ENCODE measurements at places on chromosomes 2 and 18.
A peak's percentile ranks its signal among the peaks of the same experiment; 100 is the strongest.

DNA sequence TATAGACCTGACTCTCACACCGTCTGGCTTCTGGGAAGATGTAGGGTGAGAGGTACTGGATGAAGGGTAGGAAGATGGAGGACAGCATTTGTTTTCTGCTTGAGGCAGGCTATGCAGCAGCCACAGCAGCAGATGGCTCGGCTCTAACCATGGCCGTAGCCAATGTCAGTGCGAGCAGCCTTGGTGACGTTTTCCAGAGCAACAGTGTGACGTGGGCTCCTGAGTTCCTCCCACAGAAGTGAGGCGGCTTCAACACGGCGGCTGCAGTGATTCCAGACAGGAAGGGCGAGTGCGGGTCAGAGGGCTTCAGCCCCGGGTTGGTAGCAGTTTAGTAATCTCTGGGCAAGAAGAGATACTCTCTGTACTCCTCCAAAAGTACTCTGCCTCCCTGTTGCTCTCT is 133.0 kb upstream of the MYT1L start:
- no peak for DNase-seq

GRCh38 chr2:23350041-23350791 is 34.8 kb upstream of the KLHL29 start:
- no peak for DNase-seq

- DNase-seq: no peak
Observed at GRCh38 chr2:26080356-26080755, 46.5 kb downstream of the RAB10 start.

GRCh38 chr2:105103481-105103880 is 65.6 kb downstream of the MRPS9 start:
- no peak for DNase-seq

DNA sequence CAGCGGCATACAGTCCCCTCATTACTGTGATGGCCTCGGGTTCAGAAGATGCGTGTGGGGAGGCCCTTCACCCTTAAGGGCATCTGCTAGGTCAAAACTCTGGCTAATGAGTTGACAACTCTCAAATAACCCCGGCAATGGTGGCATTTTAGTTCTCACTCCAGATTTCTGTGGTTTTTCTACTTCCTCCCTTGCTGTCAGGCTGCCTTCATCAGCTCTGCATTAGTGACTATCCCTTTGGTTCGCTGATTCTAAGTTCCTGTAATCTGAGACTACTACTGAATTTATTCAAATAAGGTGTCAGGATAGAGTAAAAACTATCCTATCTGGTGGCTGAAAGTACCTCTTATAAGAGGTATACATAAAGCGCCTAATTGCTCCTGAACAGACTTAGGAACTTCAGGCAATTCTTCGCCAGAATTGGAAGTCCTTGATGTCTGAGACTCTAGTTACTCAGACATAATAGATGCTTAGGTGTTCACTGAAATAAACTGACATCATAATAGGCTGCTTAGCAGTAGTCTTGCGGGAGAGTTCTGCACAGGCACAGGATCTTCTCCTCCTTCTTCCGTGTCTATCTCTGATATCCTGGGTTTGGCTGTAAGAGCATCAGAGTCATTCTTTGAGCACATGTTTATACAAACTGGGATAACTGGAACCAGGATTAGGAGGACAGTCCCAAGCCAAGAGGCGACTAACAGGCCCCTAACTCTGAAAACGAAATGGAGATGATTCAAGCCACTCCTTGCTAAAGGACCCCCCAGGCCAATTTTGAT is 194.5 kb downstream of the DNER start:
- no peak for DNase-seq

DNA sequence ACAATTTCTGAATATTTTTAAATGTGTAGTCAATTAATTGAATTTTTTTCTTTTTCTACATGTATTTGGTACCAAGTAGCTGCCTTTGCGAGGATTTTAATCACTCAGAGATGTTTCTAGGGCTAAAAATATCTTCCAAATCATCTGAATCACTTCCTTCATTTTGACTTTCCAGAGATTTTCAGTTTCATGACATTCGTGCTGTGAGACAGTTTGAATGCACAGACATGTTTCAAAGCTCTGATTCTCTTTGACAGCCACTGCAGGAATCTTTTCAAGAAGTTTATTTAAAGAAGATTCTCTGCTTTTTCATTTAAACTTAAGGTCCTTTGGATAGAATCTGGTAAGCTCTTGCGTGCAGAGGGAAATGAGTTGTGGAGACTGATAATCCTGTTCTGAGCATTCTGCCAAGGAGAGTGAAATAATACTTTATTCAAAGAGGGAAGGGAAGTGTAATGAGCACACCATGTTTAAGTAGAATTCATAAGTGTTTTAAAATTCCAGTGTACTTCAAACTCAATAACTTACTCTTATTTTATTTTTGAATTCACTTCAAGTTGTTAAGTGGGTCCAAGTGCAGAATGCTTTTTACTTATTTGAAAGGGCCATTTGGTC is 9.7 kb downstream of the CYBRD1 start:
- DNase-seq: no peak

DNA sequence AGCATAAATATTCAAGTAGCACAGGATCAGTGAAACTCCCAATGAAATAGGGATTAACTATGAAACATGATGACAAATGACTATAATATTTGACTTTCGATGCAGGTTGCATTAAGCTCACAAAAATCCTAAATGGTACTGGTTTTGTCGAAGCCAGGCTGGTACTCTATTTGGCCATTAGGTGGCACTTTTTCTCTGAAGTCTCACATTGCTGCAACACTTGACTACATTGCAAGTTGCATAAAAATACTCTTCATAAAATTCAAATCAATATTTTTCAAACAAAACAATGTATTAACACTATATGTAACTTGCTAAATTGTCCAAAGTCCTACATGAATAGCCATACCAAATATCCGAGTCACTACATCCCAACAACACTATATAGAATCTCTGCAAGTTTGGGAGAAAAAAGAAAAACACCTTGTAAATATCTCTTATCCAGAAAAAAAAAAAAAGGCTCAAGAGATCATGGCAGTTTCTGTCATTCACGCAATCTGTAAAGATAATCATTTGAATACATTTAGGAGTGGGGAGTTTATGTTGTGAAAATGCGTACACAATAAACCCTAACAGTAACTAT is 9.5 kb downstream of the RTTN start:
- DNase-seq: no peak

GRCh38 chr2:174603280-174603679 is 5.7 kb upstream of the WIPF1 start:
- DNase-seq: peak; percentile 63

DNA sequence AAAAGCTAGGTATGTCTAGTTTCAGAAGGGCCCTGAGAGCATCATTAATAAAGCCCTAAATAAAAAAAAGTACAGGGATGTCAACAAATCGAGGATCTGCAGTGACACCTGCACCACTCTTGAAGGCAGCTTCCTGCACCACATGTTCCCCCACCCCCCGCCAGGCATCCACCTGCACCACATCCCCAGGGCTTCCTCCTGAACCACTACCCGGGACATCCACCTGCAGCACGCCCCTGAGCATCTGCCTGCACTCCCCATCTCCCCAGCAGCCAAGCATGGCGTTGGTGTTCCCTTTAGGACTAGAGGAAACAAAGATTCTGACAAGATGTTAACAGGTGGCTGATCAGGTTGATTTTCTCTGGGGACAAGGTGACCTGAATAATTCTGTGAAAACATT is 55.2 kb downstream of the DLGAP1 start:
- DNase-seq: no peak

- no peak for DNase-seq
Observed at GRCh38 chr2:201440182-201440581, 11.1 kb downstream of the TRAK2 start.
